Pancreas (tissue), 10 donors: ENCODE measurements at places on chromosomes 6 and 20. TPM values are rescaled to one million over a fixed set of nuclear protein-coding genes. Genes with fewer than 3 reads are reported as not detected.

The CRISP2 gene
- 0.96 TPM for polyA plus RNA-seq

The SLC17A3 gene
- polyA plus RNA-seq = 0.02 TPM

The ACTL10 gene
- polyA plus RNA-seq = 2.2 TPM

The TNNC2 gene
- polyA plus RNA-seq = 4.0 TPM
